Cortex of kidney (tissue), 1 donor: ENCODE measurements at places on chromosomes 5 and 9.

DNA sequence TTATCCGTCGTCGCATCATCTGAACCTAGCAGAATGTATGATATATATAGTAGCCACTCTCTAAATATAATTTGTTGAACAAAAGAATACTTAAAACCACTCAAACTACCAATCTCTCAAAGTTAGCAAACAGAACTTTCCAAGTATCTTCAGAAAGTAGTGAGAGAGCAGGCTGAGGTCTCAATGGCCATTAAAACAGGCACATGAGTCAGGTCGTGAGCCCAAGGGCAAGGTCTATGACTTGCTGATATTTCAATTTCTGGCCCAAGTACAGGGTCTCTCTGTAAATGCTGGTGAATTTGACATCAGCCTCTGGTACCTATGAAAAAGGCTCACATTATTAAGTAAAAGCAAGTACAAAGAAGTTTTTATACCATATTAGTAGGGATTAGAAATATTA lies 95.1 kb downstream of the GPR21 start:
- DNase-seq = no peak

DNA sequence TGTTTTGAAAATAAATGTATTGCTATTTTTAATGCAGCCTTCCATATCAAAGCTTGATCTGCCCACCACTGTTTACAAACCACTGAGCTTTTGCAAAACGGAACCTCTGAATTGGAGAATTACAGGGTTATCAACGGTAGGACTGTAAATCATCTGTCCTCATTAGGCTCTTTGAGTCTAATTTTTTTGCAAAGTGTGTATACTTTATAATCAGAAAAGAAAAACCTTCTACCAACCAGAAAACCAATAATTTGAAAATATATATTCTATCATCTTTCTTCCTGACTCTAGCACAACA lies 6.8 kb upstream of the SLC2A8 start:
- DNase-seq = no peak

DNA sequence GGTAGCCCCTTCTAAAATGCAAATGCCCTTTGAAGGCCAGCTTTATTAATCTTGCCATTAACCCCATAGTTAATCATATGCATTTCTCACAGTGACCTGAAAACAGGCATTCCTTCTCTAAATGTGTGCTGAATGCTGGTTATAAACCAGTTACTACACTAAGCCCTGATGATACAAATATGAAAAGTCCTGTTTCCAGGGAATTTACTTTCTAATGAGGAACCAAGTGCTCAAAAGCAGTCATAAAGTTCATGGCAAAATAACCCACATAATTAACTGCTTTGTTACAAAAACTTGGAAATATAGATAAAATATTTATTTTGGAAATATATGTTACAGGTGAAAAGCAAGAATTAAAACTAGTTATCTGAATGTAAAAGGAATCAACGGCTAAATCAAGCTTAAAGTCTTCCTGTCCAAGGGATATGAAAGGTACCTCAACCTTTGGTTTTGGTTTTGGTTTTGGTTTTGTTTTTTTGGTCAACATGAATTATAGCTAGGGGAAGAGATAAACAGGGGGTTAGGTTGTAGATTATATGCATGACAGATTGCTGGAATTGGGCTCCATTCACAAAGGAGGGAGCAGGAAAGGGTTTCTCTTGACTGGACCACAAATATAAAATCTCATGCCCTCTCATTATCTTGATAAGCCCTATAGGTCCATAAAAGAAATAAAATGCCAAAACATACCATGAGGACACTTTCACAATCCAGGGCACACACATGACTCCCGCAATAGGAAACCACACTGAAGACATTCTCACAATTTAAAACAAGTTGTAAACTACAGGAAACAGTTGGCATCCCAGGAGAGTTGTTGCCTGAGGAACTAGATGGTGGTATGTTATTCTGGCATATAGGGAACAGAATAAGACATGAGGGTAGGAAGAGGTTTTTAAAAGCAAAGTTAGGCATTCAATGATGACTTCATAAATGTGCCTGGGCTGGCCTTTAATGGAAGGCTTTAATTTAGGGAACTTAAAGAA lies 46.7 kb upstream of the MACIR start:
- DNase-seq = no peak

- no peak for DNase-seq
Observed at GRCh38 chr5:151023047-151023615, 2.7 kb downstream of the GPX3 start.
